ENCODE measurements at places on chromosomes 11 and 22. TPM values are rescaled to one million over a fixed set of nuclear protein-coding genes. Genes with fewer than 3 reads are reported as not detected.

Gene ALDH3B1
- total RNA-seq = 17.6 TPM

DNA sequence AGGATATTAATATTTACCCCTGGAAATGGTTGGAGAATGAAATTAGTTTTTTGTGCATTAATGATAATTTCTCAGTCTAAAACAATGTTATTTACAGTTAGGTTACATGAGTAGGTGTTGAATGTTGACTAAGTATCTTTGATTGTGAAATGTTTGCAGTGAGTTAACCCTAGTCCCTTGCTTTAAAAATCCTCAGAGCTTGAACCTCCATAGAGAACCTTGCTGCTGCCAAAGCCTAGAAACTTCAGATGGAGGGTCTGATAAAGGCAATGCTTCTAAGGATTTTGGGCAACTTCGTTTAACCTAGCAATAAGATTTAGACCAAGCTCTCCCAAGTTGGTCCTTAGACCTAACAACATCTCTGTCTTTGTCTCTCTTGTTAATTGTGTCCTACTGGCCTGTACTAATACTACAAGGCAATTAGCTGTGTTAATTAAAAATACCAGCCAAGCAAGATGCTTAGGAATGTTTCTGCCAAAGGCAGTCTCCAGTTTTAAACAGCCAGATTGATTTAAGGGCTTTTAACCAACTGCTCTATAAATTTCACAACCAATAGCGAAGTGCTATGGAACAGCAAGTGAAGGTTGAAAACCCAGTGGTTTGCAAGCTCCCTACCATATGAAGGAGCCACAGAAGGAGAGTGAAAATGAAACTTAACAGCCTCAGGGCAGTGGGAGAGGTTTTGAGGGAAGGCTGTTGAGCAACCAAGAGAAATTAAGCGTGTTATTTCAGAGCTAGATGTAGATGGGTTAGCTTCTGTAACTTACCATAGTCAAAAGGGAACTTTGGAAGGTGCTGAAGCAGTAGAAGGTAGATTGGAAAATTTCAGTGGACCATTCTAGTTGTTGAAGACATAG, 295.9 kb upstream of the ANO5 start:
- no peak for DNase-seq

- DNase-seq = no peak
Measured at GRCh38 chr11:127218275-127218608, 217.7 kb upstream of the KIRREL3 start.

- DNase-seq = no peak
Measured at GRCh38 chr11:71079795-71080194, 172.6 kb downstream of the SHANK2 start.

DNA sequence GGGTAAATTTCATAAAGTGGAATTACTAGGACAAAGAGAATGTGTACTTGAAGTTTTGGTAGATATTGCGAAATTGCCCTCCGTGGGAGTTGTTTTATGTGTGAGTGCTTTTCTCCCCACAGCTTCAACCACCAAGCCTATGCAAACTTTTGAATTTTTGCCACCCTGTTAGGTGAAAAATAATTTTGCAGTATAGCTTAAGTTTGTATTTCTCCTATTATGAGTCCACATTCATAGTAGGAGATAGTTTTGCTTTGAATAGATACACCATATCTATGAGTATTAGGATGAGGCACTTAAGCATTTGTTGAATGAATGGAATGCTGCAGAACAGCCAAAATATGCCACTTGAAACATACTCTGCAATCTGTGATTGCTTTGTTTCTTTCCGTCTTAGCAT, 43.6 kb downstream of the UVRAG start:
- DNase-seq = no peak

DNA sequence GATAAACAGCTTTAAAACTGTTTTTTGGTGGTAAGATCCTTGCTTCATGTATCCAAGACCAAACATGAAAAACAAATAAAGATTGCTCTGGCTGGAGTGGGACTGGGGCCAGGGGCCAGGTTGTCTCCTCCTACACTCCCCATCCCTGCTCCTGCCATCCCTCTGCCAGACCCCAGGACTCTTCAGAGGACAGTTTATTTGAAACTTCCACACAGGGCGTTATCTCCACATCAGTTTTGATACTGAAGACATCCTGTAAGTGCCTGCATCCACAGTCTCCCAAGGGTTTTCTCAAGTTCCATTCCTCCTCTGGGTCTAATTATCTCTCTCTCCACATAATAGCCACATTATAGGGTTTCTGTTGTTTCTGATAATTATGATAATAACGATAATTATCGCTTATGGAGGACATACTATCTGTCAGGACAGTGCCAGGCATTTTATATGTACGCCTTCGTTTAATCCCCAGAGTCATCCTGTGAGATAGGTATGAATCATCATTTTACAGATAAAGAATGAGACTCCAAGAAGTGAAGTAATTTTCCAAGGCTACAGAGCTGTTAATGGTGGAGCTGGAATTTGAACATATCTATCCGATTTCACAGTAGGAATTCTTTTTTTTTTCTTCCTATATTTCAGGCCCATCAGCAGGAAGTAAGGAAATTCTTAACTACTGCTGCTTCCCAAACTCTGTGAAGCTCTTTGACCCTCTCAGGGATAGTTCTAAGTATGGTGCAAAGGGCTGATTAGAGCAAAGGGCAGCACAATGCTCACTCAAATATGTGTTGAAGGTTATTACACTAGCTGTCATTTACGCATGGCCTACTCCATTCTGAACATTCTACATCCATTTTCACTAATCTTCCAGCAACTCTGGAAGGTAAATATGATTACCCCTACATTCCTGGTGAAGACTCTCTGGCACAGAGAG, 488.0 kb upstream of the CCDC90B start:
- DNase-seq = no peak

Gene PKP3
- 5.9 TPM for total RNA-seq

DNA sequence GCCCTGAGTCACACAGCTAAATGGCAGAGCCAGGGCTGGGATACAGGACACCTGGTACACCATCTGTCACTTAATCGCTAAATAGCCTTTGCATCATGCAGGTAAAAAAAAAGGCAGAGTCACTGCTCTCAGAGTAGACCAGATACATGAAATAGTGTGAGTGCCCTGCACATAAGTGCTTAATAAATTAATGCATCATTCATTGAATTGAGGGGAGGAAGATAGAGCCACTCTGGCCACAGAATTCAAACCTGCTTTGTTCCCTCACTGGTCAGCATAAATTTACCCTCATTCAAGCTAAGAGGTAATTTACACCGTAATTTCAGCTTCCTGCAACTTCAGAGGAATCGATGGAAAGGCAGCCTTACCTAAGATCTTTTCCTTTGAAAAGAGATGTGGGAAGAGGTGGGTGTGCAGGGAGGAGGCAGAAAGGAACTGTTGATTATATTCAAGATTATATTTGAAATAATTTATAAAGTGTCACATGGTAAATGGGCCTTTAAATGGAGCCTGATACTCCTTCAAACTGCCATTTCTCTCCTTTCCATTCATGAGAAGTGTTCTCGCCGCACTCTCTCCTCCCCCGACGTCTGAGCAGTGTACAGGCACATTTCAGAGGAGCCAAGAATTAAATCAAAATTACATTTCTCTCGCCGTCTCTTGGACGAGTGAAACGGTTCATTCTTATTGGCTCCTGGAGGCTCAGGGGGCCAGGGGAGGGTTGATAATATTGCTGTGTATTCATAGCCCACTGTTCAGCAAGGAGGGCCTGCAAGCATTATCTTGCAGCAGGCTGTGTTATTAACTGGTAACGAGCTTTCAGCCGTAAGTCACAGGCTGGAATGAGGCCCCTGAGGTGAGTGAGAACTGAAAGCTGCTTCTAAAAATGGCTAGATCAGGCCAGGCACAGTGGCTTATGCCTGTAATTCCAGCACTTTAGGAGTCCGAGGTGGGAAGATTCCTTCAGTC, 52.2 kb upstream of the HMGXB4 start:
- no peak for DNase-seq

DNA sequence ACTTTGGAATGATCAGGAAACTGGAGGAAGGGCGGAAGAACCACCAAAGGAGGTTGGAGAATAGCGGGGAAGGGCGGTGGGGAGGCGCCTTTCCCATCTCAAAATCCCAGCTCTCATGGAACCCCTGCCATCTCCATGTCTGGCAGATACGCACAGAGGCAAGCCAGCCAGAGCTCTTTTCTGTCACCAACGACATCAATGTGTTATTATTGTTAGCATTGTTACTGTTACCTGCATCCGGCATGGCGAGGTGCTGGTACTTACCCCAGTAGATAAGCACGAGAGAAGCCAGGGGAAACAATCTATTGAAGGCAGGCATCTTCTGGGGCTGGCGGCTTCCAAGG, 969 bp downstream of the SCN3B start:
- DNase-seq = no peak
